ENCODE measurements at places on chromosomes 12 and 14. TPM values are rescaled to one million over a fixed set of nuclear protein-coding genes. Genes with fewer than 3 reads are reported as not detected.

Gene IFNG
- not detected for total RNA-seq

Gene TAS2R42
- total RNA-seq: not detected

Gene KRT2
- not detected for total RNA-seq

Gene SERPINA5
- total RNA-seq: 14.3 TPM

Gene NPFF
- total RNA-seq: not detected

Gene KRT71
- total RNA-seq: not detected

Gene SLCO1C1
- not detected for total RNA-seq

Gene TAS2R9
- total RNA-seq: not detected

Gene LMO3
- 2.0 TPM for total RNA-seq

Gene DIO3
- not detected for total RNA-seq

Data from A375 (cell line).